ENCODE measurements at places on chromosomes 7 and 10.

DNA sequence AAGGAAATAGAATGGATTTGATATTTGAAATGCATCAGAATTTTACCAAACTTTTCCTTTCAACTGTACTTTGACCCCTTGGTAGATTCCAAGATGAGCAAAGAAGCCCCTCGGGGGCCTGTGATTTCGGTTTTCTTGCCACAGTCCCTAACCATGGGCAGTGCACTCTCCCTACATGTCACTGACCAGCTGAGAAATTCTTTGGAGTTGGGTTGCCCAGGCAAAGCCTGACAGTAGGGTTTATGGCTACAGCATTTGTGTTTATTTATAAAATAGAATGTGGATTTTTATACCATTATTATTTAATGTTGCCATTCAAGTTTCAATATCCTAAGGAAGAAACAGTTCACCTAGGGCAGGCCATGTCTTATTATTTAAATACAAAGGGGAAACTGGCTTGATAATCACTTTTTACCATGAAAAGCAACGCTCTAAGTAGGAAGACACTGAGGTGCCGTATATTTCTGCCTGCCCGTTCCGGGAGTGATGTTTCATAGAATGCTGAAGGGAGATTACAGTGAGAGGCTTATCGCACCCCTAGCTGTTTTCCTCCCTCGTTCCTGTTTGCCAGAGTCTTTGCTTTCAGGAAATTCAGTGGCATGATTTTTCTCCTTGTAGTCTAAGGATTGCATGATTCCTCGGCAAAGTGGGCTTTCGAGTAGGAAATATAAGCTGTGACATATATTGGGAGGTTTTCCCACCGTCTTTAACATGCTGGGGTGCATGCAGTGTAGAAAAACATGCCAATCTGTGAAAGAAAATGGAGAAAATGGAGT lies 35.8 kb downstream of the WIPF3 start:
- no peak for DNase-seq

GRCh38 chr7:45240273-45240771 lies 82.7 kb downstream of the RAMP3 start:
- no peak for DNase-seq

DNA sequence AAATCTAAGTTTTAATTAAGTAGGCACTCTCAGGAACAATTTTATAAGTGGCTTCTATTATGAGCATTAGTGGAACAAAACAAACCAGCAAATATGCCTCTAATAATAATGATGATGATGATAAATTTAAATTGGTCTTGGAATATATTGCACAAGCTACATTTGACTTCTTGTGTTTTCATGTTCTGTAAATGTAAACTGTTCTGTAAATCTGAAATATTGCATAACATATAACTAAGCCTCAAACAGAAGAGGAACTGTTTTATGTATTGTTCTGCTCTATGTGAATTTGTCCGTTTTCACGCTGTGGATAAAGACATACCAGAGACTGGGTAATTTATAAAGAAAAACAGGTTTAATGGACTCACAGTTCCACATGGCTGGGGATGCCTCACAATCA lies 625.2 kb upstream of the CELF2 start:
- no peak for DNase-seq

- no peak for DNase-seq
These were observed 664 bp upstream of the HPS6 start for GRCh38 chr10:102064503-102064867.

- DNase-seq: no peak
These were observed 63.7 kb downstream of the GRM8 start for GRCh38 chr7:127189074-127189473.

- no peak for DNase-seq
These were observed 15.8 kb upstream of the BNIP3 start for GRCh38 chr10:131997366-131998049.

DNA sequence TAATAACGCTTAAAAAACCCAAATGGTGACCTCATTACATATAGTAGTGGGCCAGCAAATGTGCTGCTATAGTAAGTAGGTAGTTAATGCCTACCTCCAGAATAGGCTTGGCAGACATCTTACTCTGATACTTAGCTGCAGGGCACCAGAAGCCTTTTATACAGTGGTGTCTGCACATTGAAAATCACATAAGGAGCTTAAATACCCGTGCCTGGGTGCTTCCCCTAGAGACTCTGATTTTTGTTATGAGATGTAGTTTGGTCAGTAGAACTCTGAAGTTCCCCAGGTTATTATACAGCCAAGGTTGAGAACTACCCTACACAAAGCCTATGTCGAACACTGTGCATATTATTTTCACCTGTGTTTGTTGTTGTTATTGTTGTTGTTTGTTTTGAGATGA lies 47.2 kb downstream of the ANKIB1 start:
- no peak for DNase-seq

- no peak for DNase-seq
These were observed 35.1 kb downstream of the GCC1 start for GRCh38 chr7:127550247-127550646.

DNA sequence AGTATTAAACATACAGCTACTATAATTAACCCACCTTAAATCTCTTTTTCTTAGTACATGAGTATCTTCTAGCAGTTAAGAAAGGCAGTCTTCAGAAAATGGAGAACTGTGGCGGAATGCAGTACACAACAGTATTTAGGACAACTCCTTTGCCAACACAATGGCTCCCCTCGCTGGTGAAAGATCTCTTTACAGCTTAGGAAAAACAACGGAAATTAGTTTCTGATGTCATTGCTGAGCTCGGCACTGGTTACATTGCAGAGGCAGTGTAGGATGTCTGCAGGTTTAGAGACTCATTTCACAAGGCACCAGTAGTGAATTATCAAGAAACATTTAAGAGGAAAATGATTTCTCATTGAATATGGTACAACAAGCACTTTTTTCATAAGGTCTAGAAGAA lies 43.4 kb downstream of the GLRX3 start:
- DNase-seq: peak; percentile 16

DNA sequence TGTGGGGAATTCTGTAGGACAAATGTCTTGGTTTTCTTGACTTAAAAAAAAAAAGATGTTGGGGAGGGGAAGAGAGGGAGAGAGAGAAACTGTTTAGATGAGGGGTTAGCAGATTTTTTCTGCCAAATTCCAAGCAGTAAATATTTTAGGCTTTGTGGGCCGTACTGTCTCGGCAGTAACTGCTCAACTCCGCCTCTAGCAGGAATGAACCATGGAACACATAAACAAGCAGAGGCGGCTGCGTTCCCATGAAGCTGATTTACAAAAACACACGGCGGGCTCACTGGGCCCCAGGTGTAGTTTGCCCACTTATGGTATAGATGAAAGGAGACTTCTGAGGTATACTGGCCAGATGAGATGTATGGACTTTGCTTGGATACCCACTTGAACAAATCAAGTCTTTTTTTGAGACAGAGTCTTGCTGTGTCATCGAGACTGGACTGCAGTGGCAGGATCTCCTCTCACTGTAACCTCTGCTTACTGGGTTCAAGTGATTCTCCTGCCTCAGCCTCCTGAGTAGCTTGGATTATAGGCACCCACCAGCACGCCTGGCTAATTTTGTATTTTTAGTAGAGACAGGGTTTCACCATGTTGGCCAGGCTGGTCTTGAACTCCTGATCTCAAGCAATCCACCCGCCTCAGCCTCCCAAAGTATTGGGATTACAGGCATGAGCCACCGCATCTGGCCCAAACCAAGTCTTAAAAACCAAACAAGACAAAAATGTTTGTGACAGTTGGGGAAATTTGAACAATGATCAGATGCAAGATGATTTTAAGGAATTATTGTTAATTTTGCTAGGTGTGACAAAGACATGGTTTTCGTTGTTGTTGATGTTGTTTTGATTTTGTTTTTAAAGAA lies 9.7 kb upstream of the ADAMTS14 start:
- no peak for DNase-seq

- no peak for DNase-seq
These were observed 4.4 kb downstream of the UNC5B start for GRCh38 chr10:71216751-71217265.

DNA sequence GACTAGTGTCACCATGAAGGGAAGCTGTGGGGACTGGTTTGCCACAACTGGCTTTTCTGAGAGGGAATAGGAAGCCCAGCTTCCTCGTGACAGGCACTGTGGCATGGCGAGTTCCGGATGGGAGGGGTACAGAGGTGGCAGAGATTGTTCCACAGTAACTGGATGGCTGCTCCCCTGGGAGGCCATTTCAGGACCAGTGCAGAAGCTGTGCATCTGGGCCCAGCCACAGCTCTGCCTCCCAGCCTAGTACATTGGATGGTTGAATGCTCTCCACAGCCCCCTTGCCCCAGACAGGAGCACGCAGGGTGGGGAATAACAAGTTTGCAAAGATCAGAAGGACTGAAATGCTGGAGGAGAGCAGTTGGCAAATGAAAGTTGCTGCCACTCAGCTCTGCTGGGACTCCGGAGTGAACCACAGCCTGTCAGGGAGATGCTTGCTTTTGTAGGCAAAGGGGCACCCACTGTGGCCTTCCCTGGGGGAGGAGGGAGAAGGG lies 51.8 kb downstream of the GSDME start:
- no peak for DNase-seq

GRCh38 chr7:80612880-80613279 lies 25.6 kb upstream of the CD36 start:
- DNase-seq: no peak
